ENCODE measurements at places on chromosomes 16 and 17.
A peak's percentile ranks its signal among the peaks of the same experiment; 100 is the strongest.

DNA sequence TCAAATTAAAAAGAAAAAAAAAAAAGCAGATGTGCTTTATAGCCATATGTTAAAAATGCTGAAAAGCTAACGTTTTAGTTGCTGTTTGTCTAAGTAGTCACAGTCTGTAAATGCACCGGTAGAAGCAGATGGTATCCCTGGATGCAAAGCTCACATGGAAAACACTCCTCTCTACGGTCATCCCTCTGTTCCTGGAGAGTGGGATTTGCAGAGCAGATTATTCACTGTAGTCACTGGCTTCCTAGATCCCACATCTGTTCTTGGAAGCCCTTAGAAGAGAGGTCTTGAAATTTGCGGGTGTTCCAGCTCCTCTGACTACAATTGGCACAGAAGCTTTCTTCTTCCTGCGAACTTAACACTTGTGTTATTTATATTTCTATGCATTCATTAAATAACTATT is 186.6 kb downstream of the PMP22 start:
- no peak for DNase-seq

DNA sequence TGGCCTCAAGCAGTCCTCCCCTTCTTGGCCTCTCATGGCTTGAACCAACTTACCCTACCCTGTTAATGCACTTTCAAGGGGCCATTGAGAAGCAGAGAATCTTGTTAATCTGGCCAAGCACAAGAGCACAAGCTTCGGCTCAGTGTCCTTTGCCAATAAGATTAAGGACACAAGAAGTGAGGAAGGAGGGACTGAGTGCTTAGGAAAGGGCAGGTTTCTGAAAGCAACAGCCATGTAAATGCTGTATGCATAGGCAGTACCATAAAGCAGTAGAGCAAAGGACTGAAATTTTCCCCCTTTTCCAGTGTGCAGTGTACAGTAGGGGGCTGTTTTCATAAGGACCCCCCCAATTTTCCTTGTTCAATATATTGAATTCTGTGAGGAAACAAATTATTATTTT is 37.7 kb downstream of the IST1 start:
- DNase-seq = no peak

DNA sequence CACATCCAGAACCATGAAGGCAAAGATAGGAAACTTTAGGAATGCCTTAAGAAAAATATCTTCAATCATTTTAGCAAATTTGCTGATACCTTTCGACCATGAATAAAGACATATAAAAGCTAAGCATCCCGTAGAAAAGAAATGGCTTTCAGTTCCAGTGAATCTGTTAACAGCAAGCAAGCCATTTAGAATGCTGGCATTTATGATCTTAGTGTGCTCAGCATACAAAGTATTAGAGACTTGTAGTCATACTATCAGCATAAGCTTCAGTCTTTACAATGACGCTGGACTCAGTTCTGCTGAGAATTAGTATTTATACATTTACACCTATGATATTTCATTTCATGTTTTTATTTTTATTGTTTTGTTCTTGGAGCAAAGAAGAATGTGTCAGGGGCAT is 38.7 kb downstream of the VAT1L start:
- DNase-seq = no peak

DNA sequence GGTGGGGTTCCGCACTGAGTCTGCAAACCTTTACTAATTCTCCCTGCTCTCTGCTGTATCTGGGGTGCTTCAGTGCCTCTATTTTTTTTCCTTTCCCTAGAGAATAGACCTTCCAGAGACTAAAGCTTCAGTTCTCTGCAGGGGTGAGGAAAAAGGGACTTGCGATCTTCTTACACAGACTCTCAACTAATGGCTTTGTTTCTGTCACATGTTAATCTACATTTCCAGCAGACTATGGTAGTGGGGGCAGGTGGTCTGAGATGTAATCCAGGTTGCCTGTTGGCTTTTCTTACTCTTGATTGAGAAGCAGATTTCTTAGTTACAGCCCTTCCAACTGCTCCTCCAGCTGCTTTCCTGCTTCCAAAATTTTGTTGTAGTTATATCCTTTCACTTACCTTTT is 229.0 kb upstream of the NLRP1 start:
- DNase-seq = no peak

- DNase-seq = no peak
Observed at GRCh38 chr17:22145605-22146178, 453.4 kb downstream of the KCNJ18 start.

- no peak for DNase-seq
Observed at GRCh38 chr16:86143666-86144065, 244.7 kb downstream of the IRF8 start.

GRCh38 chr17:42002792-42003301 is 14.4 kb downstream of the DNAJC7 start:
- DNase-seq = no peak

DNA sequence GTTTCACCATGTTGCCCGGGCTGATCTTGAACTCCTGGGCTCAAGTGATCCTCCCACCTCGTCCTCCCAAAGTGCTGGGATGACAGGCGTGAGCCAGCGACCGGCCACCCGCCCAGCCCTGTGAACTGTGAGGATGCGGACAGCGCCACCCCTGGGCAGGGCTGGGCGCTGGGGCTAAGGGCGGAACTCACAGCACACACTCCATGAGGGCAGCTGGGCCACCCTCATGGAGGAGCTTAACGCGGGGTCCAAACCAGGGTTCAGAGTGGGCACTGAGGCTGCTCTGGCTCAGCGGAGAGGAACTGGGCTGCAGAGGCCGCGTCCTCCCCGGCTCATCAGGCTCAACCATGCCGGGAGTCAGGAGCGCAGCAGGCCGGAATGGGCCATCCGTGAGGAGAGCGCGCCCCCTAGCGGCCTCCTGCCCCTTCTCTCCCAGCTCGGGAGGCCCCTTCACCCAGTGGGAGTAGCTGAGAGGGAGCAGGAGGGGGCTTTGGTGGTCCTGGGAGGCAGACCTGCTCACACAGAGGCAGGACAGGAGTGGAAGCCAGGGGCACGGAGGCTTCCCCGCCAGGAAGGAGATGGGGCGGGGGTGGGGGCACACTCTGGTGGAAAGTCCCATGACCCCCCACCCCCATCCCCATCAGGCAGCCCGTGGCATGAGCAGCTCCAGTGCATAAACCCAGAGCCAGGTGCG is 13.8 kb downstream of the CORO7 start:
- peak; percentile 93 for DNase-seq

DNA sequence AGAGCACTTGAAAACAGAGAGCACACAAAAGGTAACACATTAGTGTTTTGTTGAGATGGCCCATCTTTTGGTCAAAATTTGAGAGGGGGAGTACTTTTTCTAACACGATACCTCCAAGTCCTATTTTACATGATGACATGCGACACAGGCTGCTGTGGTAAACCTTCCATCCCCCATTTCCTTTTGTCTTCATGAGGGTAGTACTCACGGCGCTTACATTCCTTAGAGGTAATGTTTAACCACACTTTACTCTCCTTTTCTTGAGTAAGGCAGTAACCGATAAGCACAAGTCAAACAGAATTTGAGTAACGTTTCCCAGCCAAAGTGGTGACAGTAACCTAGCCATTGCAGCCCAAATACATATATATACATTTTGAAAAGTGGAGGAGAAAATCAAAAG is 35.8 kb upstream of the PITPNM3 start:
- no peak for DNase-seq

- DNase-seq = no peak
Observed at GRCh38 chr16:26493751-26494150, 573.0 kb upstream of the C16orf82 start.

DNA sequence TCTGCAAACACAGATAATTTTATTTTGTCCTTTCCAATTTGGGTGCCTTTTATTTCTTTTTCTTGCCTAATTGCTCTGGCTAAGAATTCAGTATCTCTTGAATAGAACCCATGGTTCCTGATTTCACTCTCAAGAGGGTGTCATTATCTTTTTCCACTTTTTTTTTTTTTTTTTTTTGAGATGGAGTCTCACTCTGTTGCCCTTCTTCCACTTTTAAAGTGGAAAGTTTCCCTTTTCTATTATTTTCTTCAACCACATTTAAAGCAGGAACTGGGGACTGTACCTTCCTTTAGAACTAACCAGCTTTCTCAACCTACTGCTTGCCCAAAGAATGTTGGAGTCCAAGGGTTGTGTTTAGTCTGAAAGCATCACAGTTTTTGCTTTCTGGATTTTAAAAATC is 31.1 kb downstream of the SLFN11 start:
- no peak for DNase-seq

DNA sequence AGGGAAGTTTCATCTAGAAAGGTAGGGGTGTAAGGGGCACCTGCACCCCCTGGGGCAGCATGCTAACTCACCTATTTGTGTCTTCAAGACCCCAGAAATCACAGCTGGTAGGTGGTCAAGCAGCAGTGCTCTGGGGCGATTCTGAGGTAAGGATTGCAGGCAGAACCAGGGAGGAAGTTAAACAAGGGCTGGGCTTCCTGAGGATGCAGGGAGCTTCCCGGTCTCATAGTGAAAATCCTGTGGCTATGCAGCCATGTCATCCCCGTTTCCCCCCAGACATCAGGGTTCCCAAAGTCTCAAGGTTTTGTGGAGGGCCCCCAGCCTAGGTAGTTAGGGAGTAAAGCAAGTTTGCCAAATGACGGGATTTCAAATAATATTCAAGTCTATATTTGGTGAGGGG is 78.5 kb downstream of the C16orf78 start:
- no peak for DNase-seq

DNA sequence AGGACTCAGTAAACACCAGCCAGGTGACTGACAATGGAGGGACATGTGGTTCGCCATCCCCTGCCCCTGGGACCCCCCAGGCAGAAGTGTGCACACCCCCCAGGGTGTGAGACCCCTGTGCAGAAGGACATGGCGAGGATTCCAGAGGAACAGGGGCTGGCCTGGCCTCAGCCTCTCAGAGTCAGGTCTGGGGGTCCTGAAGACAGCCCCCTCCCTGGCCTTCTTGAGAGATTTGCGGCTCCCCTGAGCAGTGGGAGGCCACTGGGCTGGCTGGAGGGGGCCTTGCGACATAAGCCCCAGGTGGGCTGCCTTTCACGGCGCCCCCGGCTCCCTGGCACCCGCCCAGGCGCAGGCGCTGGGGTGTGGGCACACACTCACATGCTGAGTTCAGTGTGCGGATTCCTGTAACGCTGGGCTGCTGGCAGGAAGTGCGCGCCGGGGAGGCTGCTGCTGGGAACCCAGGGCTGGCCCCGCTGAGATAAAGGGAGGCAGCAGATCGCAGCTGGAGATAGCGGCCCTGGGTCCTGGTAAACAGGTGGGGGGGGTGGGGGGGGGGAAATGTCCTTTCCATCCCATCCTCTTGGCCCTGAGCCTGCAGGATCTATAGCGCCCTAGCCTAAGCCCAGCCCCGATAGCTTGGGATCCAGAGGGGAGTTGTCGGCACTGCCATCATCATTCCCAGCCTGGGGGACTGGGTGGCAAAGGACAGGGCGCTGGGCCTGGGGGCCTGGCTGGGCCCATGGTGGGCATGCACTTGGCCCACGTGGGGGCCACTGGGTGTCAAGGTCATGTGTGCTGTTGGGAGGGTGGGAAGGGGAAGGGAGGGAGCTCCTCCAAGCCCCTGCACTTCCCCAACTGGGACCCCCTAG is 27.1 kb downstream of the TMEM235 start:
- no peak for DNase-seq

DNA sequence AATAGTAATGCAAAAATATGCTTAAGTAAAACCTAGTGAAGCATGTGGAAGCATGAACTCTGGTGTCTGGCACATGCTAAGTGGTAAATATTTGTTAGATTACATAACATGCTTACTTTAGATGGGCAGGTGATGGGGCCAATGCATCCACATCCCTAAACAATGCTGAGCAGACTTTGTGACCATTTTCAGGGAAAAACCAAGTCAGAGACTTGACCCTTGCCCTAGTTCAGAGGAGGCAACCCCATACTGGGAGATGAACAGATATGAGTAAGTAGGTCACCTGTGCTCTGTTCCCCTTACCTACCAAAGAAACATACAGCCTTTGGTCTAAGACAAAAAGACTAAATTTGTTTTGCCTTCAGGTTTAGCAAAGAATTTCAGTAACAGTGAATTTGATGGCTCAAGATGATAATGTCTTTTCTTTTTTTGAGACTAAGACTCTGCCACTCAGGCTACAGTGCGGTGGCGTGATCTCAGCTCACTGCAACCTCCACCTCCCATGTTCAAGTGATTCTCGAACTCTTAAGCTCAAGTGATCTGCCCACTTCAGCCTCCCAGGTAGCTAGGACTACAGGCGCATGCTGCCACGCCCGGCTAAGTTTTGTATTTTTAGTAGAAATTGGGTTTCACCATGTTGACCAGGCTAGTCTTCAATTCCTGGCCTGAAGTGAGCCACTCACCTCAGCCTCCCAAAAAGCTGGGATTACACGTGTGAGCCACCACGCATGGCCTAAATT is 91.4 kb downstream of the HIC1 start:
- no peak for DNase-seq

DNA sequence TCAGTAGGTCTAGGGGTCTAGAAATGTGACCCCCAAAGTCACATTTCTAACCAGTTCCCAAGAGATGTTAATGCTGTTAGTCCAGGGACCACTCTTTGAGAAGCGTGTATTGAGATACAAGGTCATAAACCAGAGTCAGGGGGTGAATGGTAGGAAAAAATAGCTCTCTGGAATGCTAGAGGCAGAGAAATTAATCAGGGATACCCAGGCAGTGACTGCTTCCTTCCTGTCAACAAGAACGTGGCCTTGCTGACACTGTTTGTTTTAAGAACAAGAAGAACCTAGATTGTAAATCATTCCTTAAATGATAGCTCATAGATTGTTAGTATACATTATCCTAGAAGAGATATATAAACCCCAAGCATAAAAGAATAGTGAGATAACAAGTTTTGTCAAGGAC is 43.8 kb downstream of the PITPNM3 start:
- no peak for DNase-seq

GRCh38 chr16:71421911-71422310 is 19.9 kb downstream of the TLE7 start:
- peak; percentile 64 for DNase-seq

DNA sequence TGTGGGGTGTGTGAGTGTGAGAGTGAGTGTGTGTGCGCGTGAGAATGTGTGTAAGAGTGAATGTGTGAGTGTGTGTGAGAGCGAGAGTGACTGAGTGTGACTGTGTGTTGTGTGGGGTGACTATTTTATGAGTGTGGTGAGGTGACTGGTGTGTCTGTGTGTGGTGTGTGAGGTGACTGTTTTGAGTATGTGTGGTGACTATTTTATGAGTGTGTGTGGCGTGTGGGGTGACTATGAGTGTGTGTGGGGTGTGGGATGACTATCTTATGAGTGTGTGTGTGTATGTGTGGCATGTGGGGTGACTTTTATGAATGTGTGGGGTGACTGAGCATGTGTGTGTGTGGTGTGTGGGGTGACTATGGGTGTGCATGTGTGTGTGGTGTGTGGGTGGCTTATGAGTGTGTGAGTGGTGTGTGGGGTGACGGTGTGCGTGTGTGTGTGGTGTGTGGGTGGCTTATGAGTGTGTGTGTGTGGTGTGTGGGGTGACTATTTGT is 152.9 kb upstream of the PLCG2 start:
- no peak for DNase-seq

DNA sequence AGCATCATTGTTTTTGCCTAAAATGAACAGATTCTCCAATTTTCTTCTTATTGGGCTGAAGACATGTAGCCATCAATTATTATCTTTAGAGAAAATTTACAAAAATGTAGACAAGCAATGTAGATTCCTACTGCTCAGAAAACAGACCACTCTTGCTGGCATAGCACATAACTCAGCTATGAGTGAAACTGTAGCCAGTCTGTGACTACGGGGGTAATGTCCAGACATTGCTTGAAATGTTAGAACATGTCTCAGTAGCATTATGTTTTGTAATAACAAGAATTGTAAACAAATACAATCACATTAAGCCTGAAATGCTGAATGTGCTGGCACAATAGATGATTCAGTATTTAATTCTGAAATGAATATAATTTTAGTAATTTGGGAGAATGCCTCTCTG is 265.7 kb upstream of the KCNJ16 start:
- DNase-seq = no peak

- no peak for DNase-seq
Observed at GRCh38 chr17:80811181-80812105, 180.2 kb upstream of the CHMP6 start.

Data from D341Med (cell line).